Fibroblast of skin of scalp (primary cell): ENCODE measurements at places on chromosomes 6 and 20.
A peak's percentile ranks its signal among the peaks of the same experiment; 100 is the strongest.

- DNase-seq, result no peak
Observed at GRCh38 chr6:98871821-98872220, 37.4 kb downstream of the POU3F2 start.

DNA sequence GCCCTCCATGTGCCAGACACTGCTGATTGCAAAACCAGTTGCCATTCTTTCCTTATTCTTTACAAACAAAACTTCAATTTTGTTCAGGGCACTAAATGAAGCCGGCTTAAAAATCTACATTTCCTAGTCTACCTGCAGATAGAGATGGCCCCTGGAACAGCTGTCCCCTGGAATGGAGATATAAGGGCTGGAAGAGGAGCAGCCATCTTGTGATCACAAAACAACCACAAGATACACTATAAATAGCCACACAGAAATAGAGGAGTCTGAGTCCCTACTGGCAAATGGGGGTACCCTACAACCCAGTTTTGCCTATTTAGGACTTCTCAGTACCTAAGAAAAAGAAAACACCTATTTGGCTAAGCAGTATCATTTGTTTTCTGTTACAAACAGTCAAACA, 115.9 kb upstream of the BEND6 start:
- no peak for DNase-seq

DNA sequence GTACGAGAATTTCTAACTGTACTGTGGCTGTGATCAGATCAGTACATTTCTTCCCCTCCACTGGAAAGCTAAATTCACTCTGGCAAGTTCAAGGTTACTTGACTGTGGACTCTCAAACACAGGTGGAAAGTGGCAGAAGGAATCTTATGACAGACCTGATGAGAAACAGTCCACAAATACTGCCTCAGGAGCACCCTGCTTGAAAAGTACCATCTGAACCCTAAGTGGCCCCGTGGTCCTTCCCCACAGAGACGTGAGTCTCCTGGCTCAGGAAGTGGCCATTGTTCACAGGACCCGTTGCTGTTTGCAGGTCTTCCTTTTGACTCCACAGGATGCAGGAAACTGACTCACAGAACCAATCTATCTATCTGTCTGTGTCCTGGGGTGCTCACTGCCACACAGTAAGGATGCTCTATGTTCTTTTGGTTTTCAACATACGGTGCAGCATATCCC, 47.5 kb upstream of the NHSL1 start:
- no peak for DNase-seq

GRCh38 chr6:71153755-71154325, 134.8 kb upstream of the OGFRL1 start:
- no peak for DNase-seq

GRCh38 chr6:3131695-3132094, 13.2 kb downstream of the BPHL start:
- no peak for DNase-seq

DNA sequence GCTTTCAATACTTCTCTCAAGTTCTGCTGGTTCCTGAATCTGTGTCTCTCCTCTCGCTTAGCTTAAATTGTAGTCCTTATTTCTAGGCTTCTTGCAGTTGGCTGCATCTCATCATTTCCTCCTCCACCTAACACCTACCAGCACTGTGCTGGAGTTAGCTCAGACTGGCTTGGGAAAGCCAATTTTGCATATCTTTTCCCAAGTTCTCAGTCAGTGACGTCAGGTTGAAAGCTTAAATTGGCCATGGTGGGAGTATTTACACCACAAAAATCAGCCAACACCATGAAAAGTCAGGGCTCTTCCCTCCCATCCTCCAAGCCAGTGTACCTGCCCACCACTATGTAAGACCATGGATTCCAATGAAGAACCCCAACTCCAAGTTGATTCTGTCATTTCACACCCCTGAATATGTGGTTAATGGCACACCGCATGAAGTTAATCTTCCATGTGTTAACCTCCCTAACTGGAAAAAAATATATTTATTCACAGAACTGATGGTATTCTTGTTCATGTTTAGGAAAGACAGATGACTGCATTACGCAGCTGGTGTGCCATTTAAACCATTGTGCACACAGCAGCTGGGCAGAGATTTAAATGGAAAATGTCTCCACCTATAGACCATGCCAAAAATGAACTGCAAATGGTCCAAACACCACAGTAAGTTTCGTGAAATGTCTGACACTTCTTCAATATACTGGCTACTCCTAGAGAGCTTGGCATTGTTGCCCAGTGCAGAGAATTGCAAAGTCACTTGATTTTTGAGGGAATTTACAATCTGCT, 274.1 kb upstream of the MAP3K7 start:
- no peak for DNase-seq

DNA sequence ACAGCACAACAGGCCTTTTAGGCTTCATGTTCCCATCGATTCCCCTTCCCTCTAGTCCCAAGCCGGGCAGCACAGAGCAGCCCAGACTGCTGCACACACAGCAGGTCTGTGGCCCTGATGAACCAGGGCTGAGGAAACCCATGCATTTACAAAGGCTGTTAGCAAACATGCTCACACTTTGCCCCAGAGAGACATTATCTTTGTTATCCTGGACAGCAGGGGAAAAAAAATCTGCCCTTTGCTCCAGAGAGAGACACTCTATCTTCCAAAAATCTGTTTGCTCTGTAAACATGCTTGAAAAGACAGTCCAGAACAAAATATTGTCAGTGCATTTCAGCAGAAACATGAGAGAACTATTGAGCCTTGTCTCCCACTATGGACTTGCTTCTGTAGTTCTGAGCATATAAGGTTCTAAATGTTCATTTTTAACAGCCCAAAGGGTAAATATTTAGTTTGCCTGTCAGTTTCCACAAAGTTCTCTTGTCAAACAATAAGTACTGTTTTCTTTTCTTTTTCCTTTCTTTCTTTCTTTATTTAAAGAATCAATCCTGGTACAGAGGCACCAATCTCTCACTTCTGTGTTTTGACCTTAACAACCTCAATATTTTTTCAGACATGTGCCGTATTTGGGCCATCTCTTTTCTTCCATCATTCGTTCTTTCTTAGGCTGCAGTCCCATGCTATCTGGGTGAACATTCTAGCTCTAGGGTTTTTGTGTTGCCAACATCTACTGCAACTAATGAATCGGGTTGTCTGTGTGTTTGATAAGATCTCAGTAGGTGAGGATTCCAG, 468.0 kb downstream of the EPM2A start:
- no peak for DNase-seq

DNA sequence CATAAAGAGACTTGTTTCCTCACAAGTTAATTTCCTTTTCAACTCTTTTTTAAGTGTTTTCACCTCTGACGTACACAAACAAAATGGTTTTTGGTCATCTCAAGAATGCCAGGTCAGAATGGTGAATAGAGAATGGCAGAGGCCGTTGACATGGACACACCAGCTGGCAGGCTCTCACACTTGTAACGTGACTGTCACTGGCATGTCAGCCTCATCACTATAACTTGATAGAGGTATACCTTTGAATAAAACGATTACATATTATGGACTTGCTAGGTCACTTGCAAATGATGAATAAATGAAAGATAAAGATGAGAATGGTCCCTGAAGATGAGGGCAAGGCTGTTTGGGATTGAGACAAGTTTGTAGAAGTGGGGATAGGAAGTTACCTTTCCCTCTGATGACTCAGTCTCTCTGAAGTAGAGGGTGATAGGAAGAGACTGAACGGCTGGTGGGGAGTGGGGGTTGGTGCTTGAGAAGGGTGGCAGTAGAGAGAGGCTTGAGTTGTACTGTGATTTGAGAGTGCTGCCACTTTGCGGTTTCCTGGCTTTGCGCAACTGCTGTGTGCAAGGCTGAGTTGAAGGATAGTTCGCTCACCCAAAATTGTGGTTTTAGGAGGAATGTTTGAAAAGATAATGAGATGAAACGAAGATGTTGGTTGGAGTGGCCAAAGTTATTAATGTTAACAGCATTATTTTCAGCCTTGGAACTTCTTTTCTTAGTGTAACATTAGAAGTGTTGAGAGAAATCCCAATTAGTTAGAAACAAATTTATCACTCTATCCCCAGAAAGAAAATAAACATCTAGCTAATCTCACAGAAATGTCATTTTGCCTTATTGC, 30.3 kb downstream of the TBPL1 start:
- DNase-seq, result peak; percentile 49

GRCh38 chr6:132530293-132530974, 7.6 kb upstream of the TAAR9 start:
- DNase-seq, result peak; percentile 62

GRCh38 chr20:11110535-11110934, 436.7 kb upstream of the JAG1 start:
- no peak for DNase-seq

GRCh38 chr6:148972481-148972880, 225.7 kb downstream of the UST start:
- no peak for DNase-seq

DNA sequence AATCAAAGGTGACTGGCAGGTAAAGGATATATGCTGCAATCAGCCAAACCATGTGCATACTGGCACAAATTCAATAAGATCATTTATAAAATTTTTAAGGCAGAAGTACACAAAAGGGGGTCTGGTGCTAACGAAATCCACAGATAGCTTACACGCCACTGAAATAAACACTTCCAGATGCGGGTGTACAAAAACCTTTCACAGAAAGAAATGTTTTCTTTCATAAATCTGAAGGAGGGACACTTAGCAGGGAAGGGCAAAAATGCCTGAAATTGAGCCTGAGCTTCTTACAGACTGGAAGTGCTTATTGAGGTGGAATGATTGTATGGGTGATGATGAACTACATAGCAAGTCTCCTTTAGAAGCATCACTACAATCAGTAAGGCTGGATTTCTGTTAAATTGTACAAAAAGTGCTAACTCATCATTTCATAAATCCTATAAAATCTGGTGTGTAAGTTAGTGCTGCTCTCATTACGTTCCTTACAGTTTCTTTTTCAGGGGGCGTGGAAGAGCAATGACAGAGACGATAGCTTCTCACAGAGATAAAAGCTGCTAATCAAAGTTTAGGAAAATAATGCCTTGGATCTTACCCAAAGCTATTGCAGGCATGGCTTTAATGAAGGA, 409.3 kb upstream of the RUNX2 start:
- peak; percentile 31 for DNase-seq

DNA sequence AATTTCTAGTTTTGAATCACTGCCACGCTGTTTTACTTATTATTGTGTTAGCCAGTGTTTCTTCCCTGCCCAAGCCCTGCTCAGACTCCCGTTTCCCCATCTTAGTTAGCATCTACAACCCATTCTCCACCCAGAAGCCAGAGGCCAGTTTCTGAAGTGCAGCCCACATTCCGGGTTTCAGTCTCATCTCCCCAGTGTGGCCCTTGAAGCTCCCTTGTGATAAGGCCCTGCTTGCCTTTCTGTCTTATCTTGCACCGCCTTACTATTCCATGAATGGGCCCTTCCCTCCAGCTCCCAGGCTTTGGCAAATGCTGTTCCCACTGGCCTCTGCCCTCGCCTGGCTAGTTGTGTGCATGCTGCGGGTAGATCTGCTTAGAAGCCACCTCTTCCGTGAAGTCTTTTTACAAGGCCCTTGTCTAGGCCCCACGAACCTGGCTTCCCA, 41.1 kb downstream of the TOX2 start:
- DNase-seq, result no peak

DNA sequence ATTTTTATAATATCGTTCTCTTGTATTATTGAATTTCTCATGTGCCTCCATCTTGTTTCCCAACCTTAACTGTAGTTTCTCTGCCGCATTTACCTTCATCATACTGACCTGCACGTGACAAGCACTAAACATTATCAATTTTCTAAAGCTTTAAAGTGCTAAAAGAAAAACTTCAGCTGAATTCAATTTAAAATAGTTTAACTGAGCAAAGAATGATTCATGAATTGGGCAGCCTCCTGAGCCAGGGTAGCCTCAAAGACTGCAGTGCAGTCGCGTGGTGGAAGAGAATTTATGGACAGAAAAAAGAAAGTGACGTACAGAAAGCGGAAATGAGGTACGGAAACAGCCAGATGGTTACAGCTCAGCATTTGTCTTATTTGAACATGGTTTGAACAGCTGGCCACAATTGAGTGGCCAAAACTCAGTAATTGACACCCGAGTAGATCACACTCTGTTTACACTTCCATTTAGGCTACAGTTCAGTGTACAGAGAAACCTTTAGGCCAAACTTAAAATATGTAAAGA, 4.2 kb upstream of the ZDHHC14 start:
- DNase-seq, result no peak

DNA sequence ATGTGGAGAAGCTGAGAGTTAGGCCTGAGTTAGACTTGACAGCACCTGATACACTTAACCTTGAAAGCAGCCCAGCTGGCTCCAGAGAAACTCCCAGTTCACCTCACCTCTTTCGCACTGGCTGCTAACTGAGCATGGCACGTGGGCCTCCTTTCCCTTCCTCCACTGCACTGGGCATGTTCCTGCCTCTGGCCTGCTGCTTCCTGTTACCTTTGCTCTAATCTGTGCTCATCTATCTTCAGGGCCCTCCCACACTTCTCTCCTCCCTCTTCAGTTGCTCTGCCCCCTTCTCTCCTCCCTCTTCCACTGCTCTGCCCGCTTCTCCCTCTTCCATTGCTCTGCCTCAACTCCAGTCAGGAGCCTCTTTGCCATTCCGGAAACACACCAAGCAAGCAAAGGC, 13.7 kb upstream of the UBE2V1 start:
- no peak for DNase-seq

- no peak for DNase-seq
Observed at GRCh38 chr20:32964575-32964974, 39.7 kb downstream of the SUN5 start.

DNA sequence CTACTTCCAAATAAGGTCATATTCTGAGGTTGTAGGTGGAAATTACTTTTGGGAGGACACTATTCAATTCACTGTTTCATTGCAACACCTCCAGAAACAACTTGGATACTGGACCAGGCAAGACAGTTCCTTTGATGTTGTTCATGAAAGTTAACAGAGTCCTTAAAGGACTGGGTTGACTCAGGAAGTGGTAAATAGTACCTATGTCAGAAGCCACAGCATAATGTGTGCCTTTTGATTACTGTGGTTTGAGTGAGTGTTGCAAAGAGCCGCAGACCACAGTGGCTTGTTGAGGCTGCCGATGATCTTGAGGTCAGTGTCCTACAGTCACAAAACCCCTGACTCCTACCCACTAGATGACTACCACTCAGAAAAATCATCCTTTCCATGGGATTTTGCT, 10.9 kb downstream of the IL20RA start:
- DNase-seq, result no peak

- no peak for DNase-seq
Observed at GRCh38 chr6:54481091-54481490, 172.8 kb downstream of the TINAG start.

- DNase-seq, result peak; percentile 94
Observed at GRCh38 chr6:36436466-36436865, 6.2 kb downstream of the PXT1 start.

DNA sequence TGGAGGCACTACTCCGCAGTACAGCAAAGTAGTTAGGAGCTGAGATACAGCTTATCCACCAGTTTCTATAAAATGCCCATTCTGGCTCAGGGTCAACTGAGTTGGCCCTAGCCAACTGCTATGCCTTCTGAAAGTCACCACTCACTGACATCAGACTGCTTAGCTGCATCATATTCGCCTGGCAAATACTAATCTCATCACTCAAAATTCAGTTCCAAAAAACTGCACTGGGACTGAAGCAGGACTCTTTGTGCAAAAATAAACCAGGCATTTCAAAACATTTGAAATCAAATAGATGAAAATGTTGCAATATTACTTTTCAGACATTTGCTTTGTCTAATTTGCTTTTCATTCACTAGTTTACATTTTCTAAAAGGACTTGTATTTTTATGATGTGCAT, 230.0 kb downstream of the ALDH8A1 start:
- no peak for DNase-seq

GRCh38 chr20:54557806-54558590, 82.6 kb downstream of the DOK5 start:
- DNase-seq, result peak; percentile 42

- no peak for DNase-seq
Observed at GRCh38 chr6:26600759-26601158, 4.0 kb downstream of the ABT1 start.

GRCh38 chr6:137751768-137752560, 115.1 kb upstream of the TNFAIP3 start:
- DNase-seq, result no peak
